Stimulated activated CD4-positive, alpha-beta T cell treated with anti-CD3 and anti-CD28 coated beads, Interleukin-1b, Interleukin-23, amount 100 ng/mL, for 1 hour (primary cell): ENCODE measurements at places on chromosomes 3 and 15.

DNA sequence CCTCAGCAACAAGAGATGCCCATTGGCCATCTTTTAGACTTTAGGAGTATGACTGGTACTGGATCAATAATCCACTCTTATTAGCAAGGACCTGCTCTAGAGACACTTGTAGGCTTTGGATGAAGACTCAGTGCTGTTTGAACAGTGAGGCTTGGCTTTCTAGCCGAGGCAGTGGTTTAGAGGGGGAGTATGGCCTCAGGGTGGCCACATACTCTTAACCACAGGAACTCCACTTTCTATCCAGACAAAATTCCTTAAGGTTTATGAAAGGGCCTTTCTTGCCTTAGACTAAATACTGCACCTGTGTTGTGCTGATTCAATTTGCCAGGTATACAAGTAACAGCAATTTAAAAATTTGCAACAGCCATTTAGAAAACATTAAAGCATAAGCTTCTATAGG, 1046.3 kb downstream of the DIPK2A start:
- no peak for DNase-seq

DNA sequence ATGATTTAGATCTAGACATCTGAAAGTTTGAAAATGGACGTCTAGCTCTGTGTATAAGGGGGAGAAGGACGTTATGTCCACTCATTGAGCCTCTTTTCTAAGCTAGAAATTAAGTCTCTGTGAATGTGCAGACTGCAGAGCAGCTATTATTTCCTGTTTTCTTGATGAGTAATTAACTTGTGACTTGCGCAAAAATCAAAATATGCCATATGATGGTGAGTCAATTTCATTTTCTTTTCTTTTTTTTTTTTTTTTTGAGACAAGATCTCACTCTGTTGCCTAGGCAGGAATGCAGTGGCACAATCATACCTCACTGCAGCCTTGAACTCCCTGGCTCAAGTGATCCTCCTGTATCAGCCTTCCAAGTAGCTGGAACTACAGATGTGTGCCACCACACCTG, 14.1 kb downstream of the LACTB start:
- no peak for DNase-seq

- DNase-seq = no peak
These were observed 4.0 kb upstream of the PARP6 start for GRCh38 chr15:72276326-72276700.

- DNase-seq = no peak
These were observed 109.9 kb downstream of the FMN1 start for GRCh38 chr15:33084661-33085060.

DNA sequence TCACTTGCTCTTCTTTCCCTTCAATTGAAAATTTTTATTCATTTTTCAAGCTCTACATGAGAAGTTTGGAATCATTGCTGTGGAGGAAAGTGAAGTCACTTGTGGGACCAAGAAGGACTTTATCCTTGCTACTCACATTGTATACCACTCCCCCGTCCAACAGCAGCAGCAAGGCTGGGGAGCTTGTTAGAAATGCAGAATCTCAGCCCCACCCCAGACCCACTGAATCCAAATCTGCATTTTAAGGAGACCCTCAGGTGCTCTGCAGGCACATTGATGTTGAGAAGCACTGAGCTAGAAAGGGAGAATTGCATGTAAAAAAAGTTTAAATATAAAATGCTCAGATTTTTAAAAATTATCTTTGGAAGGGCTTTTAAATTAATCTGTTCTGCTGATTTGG, 202.3 kb upstream of the MRPL3 start:
- no peak for DNase-seq

GRCh38 chr3:10669490-10670048, 146.5 kb upstream of the SLC6A11 start:
- DNase-seq = no peak

- DNase-seq = no peak
These were observed 531.9 kb downstream of the AGBL1 start for GRCh38 chr15:86611417-86612040.

DNA sequence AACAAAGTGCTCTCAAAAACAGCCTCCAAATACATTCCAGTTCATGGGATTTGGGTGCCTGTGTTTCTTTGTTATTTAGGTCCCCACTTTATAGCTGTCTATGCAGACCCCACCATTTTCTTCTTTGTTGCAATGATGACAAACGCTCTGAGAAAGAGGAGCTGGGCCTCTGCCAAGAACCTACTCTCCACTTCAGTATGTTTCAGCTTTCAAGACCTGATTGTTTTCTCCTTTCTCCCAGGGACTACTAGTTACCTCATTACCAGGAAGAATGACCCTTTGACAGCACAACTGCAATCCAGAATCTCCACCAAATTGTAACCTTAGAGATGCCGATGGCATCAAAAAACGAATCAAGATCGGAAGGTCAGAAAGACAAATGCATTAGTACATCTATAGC, 236.8 kb downstream of the MEIS2 start:
- DNase-seq = no peak

DNA sequence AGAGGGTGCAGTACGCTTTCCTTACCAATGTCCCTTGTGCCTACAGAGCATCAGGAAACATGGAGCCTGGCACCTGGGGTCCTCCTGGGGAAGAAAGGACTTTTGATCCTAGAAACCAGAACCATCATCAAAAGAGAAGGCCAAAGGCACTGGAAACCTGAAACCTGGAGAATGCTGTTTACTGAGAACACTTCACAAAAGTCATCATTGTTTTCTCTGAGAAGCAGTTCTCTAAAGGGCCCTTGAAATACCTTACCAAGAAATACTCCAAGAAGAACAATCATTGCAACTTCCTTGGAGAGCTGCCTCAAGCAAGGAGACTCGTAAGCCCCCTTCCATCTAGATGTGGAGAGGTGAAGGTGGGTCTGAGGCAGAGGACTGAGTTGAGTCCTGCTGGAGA, 66.0 kb downstream of the TLE3 start:
- DNase-seq = no peak
